AG09309 (cell line): ENCODE measurements at places on chromosomes 5 and 9.

DNA sequence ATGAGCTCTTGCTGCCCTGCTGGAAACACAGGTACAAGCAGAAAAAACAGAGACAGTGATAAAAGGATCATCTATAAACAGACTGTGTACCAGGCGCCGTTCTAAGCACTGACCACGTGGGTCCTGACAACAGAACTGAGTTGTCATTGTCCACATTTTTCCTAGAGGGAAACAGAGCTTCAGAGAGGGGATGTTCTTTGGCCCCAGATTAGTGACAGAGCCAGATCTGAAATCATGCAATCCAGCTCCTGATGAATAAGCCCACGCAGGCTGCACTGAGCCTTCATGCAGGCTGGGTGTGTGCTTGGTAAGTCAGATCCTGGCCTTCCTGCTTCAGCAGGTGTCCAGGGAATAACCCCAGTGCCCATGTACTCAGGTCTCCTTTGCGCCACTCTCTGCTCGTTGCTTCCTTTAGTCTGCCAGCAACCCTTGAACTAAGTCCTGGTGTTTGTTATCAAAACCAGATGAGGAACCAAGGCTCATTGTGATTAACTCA, 22.8 kb upstream of the TCF7 start:
- no peak for DNase-seq

- DNase-seq = no peak
Observed at GRCh38 chr9:92003308-92004044, 53.4 kb upstream of the ROR2 start.

DNA sequence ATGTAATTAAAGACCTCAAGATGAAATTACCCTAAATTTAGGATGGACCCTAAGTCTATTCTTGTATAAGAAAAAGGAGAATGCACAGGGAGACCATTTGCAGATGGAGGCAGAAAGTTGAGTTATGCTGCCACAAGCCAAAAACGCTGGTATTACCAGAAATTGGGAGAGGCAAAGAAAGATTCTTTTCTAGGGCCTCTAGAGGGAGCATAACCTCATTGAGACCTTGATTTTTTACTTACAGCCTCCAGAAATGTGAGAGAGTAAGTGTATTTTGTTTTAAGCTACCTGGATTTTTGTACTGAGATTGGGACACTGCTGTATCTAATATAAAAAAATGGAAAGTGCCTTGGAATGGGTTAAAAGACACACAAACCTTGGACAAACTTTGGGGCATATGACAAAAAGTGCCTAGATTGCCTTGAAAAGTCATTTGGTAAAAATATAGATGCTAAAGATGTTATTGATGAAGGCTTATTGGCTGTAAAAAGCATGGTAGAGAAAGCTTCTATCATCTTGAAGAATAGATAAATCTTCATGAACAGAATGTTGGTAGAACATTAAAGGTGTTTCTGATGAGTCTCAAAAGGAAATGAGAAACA, 174.7 kb upstream of the PRDM9 start:
- no peak for DNase-seq

DNA sequence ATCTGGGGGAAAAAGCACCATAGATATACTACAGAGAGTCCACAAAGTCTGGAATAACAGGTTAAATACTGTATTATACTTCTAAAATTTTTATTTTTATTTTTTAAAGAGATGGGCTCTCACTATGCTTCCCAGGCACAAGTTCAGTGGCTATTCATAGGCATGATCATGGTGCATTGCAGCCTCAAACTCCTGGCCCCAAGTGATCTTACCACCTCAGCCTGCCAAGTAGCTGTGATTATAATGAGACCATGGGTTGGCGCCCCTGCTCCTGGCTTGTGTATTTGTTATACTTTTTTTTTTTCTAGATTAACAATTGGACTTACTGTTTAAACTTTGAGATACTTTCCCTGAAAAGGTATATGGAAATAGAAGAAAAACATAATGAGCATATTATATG, 25.9 kb downstream of the ERBIN start:
- no peak for DNase-seq

DNA sequence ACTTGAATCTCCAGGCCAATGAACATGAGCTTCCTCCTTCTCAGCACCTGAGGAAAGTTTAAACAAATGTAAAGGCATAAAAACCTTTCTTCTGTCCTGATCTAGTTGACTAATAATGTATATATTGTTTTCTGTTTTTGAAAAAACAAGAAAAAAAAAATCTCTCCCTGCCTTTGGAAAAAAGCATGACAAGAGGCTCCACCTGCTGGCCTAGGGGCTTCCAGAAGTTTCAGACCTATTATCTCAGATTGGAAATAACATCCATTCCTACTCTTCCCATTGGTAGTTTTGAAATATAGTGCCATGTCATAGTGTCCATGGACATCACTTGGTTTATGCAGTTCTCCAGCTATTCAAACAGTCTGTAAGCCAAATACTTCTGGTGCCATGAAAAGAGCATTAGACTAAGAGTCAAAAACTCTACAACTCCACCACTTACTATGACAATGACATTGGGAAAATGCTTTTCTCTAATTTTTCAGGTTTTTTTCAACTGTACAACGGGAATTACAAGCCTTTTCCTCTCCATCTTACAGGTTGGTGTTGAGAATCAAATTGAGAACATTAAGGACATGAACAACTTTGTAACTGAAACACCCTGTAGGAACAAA, 409.6 kb upstream of the MPDZ start:
- no peak for DNase-seq

DNA sequence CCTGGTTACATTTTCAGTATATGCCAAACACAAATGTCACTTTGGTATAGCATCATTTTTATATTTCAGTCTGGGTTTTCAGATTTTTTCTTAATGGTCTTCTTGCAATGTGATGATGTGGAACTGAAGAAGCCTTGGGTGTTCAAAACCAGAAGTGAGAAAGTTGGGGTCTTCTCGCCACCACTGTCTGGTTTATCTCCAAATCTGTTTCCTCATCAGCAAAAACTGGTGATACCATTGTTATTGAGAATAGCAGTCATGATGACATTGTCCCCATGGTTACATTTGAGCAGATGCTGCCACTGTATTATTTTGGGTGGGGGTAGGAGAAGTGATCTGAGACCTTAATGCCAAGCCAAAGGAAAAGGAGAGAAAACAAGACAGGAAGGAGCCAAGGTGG, 85.9 kb upstream of the MAP3K1 start:
- no peak for DNase-seq
